ENCODE measurements at places on chromosomes 4 and X.

GRCh38 chr4:17877661-17878060 lies 66.9 kb downstream of the NCAPG start:
- DNase-seq: no peak

GRCh38 chr4:156476359-156476758 lies 495.2 kb downstream of the PDGFC start:
- no peak for DNase-seq

GRCh38 chr4:156837625-156838345 lies 133.8 kb downstream of the PDGFC start:
- DNase-seq: no peak

DNA sequence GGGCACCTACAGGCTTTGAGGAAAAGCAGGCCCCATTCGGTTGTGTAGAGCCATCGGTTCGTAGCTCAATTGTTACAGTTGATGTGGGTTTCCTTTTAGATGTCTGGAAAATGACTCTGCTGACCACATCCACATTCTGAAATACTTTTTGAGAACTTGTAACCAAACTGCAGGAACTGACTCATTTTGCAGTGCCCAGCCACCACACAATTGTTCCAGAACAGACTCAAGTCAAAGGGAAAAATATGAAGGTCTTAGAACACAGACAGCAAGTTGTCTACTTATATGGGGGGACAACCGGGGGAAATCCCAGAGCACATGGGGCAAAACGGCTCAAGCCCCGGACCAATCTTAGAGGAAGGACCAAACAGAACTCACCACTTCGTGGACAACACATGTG lies 557.6 kb upstream of the DIPK2B start:
- no peak for DNase-seq

DNA sequence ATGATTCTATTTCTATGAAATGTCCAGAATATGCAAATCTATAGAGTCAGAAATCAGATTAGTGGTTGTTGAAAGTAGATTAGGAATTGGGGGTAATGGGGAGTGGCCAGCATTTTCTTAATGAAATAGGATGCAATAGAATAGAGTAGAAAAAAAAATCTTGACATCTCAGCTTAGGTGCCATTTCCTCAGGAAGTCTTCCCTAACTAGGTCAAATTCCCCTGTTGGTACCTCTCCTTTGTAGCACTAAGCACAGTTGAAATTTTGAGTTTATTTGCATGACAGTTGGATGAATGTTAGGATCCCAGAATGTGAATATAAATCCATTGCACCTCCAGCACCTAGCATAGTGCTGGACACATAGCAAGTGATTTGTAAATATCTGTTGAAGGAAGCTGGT lies 30.0 kb upstream of the PDK3 start:
- no peak for DNase-seq

DNA sequence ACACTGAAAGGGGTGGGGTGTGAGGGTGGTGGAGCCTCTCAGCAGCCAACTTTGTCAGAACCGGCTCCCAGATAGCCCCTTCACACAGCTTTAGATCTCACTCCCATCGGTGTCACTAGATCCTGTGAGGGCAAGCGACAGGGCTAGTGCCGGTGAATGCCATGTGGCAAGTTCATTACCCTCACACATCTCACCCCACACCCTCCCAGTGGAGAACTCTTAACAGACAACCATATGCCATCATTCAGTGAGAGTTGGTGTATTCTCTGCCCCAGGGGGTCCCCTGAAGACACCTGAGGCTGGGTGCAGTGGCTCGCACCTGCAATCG lies 15.3 kb downstream of the SEPTIN6 start:
- no peak for DNase-seq

GRCh38 chr4:3500634-3501101 lies 31.6 kb downstream of the LRPAP1 start:
- no peak for DNase-seq

- no peak for DNase-seq
Measured at GRCh38 chr4:4491396-4491893, 50.4 kb downstream of the STX18 start.

DNA sequence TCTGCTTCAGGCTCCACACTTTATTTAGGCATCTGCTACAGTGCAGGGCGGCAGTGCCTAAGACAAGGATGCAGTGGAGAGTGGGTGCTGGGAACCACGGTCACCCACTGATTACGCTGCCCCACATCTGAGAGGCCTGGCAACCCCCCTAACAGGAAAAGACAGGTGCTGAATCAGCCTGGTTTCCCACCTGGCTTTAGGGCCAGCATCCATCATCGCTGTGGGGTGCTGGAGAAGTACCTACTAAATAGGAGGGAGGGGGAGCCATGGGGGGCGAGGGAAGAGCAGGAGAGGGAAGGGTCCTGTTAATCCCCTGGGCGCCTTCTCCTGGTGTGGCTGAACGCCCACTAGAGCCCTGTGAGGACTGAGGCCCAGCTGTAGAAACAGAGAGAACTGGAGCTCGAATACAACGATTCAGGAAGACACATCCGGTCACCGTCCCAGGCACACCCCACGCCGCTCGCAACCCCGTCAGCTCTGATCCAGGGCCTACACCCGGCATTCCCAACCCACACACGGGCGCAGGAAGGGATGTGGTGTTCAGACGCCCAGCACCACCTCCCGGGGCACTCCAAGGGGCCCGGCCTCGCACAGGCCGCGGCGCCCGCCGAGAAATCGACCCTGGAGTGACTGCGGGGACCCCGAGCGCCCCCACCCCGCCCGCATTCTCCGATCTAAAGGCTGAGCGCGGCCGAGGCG lies 554 bp downstream of the DCTD start:
- DNase-seq: no peak

- DNase-seq: no peak
Measured at GRCh38 chrX:111100191-111100590, 4.2 kb downstream of the PAK3 start.

GRCh38 chrX:31497086-31497485 lies 425.2 kb upstream of the FTHL17 start:
- DNase-seq: no peak

DNA sequence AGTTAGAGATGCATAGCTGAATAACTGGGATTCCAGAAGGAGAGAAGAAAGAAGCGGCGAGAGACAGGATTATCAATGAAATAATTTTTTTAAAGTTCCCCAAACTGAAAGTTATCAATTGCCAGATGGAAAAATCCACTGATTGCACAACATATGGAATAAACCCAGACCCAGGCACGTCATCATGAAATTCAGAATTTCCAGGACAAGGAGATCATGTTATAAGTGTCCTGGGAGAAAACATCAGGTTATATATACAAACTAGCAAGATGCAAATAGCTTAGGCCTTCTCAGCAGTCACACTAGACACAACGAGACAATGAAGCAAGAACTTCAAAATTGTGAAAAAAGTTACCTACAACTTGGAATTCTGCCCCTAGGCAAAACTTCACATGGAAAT lies 200.0 kb downstream of the PALLD start:
- DNase-seq: no peak

- no peak for DNase-seq
Measured at GRCh38 chr4:94463771-94464170, 12.0 kb downstream of the PDLIM5 start.

DNA sequence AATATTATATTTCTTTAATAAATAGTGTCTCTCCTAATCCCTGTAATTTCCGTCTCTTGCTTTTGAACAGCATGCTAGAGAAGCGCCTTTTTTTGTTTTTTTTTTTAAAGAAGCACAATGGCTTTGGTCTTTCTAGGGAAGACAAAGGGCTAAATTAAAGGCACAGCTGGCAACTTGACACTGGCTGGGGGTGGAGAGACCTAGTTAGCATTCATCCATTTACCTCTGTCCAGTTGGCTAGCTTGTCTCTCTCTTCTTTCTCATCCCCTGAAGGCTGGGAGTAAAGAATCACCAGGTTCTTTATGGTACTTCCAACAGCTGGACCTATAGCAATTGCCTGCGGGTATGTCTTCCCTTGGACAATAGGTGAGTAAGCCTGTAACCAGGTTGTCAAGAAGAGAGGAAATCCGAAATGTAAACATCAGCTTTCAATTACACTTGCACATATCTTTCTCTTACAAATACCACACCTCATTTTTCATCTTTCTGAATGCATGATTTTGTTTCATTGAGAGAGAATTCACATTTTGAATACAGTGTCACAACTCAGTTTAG lies 178.4 kb upstream of the GPR101 start:
- no peak for DNase-seq

DNA sequence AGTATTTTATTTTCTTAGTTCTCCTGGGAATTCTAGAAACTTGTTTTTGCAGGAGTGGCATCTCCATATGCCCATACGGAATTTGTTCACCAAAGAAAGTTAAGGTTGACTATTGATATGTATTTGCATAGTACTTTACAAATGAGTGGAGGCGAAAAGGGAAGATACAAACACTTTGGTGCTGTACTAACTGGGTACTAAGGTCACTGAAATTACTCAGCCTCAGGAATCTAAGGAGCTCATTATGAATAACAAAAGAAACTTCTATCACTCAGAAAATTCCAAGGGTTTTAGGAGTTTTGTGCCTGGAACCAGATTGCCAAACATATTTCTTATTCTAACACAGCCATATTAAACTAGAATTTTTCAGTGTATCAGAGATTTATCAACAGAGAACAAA lies 27.4 kb upstream of the TMPRSS11B start:
- DNase-seq: no peak

Measured in stimulated activated CD8-positive, alpha-beta memory T cell treated with anti-CD3 and anti-CD28 coated beads, Interleukin-7, amount 100 ng/mL, for 1 hour (primary cell).